Nasal cavity respiratory epithelium epithelial cell of viscerocranial mucosa (primary cell): ENCODE measurements at places on chromosomes 2 and 18. TPM values are rescaled to one million over a fixed set of nuclear protein-coding genes. Genes with fewer than 3 reads are reported as not detected.

The REG3G gene
- total RNA-seq: not detected in 2 replicates

The NMUR1 gene
- total RNA-seq: not detected in 2 replicates

The PPIL3 gene
- total RNA-seq: 48.9 and 51.9 TPM in 2 replicates

The TMEM247 gene
- not detected in 2 replicates for total RNA-seq

The ZNF532 gene
- 46.1 and 59.9 TPM in 2 replicates for total RNA-seq

The MYO5B gene
- 53.4 and 57.1 TPM in 2 replicates for total RNA-seq

The SNTG2 gene
- total RNA-seq: 0.14 TPM in 1 of 2 replicates, not detected in the other

The STARD6 gene
- total RNA-seq: 0.34 TPM in 1 of 2 replicates, not detected in the other

The UNC80 gene
- total RNA-seq: under 0.01 and 0.21 TPM in 2 replicates

The SULT1C2 gene
- total RNA-seq: 0.07 and 0.34 TPM in 2 replicates

The NYAP2 gene
- total RNA-seq: under 0.01 TPM in 1 of 2 replicates, not detected in the other

The TTL gene
- 19.8 and 42.4 TPM in 2 replicates for total RNA-seq

The AGXT gene
- total RNA-seq: not detected in 2 replicates

The XRCC5 gene
- total RNA-seq: 144 and 184 TPM in 2 replicates

The TMEM131 gene
- 21.2 and 58.3 TPM in 2 replicates for total RNA-seq

The ANKAR gene
- 2.4 and 4.6 TPM in 2 replicates for total RNA-seq

The PROC gene
- total RNA-seq: 0.64 TPM in 1 of 2 replicates, not detected in the other

The CCDC68 gene
- total RNA-seq: 2.4 and 8.5 TPM in 2 replicates

The AKAIN1 gene
- not detected in 2 replicates for total RNA-seq

The ACAA2 gene
- 10.6 and 20.0 TPM in 2 replicates for total RNA-seq
